ENCODE measurements at places on chromosomes 16 and 17. TPM values are rescaled to one million over a fixed set of nuclear protein-coding genes. Genes with fewer than 3 reads are reported as not detected.

The ATP2A1 gene
- 7.7 TPM for total RNA-seq

GRCh38 chr17:7478276-7479212 is 887 bp downstream of the ZBTB4 start:
- DNase-seq = peak; percentile 77

- peak; percentile 95 for DNase-seq
These were observed 169.9 kb upstream of the MAF start for GRCh38 chr16:79770244-79771064.

- DNase-seq = no peak
These were observed 252.9 kb downstream of the GRIN2A start for GRCh38 chr16:9929313-9929712.

GRCh38 chr17:69961501-69962145 is 113.4 kb upstream of the KCNJ16 start:
- DNase-seq = peak; percentile 82

The NOD2 gene
- total RNA-seq = 0.46 TPM

All from endodermal cell (in vitro differentiated cells).